ENCODE measurements at places on chromosomes 11 and 22.
A peak's percentile ranks its signal among the peaks of the same experiment; 100 is the strongest.

DNA sequence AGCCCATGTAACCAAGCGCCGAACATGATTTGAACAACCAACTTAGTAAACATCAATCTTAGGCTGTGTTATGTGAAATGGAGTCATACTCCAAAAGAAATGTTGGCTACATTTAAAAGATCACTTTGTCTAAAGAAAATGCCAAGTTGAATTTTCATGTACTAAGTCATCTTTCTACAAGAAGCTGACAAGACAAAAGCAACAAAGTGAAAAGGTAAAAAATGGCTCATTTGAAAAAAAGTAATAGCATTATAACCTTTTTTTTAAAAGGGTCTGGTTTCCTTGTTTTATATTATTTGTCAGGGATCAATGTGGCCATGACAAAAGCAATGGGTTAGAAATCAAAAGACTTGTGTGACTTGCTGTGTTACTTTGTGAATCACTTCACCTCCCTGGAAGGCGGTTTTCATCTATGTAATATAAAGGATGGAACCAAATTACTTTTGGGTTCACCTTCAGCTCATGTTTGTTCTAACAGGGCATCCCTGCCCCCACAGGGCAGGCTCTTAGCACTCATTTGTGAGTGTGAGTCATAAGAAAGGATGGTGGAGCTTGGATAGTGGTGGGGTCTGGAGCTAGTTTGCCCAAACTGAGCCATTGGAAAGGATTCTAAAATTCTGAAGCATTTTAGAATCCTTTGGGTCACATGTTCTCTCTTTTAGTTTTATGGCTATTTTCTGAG is 131.9 kb upstream of the MTMR2 start:
- no peak for DNase-seq

DNA sequence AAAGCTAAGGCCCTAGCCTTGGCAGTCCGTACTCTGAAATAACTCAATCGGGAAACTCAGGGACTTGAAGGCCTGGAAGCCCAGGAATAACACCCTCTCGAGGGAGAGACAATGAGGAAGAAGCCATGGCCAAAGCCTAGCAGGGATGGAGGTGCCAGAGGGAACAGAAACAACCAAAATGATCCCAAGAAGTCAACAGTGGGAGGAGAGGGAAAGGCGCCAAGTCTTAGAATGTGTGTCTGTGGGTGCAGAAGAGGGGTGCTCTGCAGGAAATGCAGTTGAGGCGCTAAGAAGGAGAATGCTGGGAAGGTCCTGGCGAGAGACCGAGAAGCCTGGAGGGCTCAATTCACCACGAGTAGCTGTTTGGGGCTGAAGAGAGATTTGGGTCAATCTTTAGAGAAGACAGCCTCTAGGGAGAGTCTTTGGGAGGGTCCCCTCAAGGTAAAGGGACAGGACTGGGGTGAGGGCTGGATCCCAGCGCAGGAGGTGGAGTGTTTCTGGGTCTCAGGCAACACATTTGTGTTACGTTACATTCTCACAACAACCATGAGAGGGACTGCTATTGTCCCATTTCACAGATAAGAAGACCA is 760 bp upstream of the MAPK8IP1 start:
- no peak for DNase-seq

- peak; percentile 72 for DNase-seq
These were observed 71.8 kb upstream of the PITPNB start for GRCh38 chr22:27990879-27991278.

GRCh38 chr11:63945477-63946163 is 6.8 kb downstream of the NAA40 start:
- DNase-seq = peak; percentile 48

GRCh38 chr11:65896034-65896999 is 3.9 kb downstream of the FOSL1 start:
- no peak for DNase-seq

DNA sequence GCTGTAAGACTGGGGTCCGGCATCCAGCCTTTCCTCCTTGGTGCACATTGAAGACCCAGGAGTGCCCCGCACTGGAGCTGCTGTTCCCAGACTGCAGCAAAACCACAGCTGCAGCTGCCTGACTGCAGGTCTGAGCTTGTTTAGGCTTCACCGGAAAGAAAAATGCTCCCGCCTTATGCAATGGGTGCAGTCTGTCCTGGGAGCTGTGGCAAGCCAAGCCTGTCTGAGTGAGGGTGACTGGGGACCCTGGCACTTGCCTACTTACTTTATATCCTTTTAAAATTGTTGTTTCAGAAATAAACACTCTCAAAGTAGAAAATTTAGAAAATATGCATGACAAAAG is 23.3 kb upstream of the CD44 start:
- DNase-seq = no peak

Measured in endothelial cell (in vitro differentiated cells).